ENCODE measurements at places on chromosomes 3 and 15.

GRCh38 chr15:97817276-97817890 is 143.1 kb upstream of the ARRDC4 start:
- DNase-seq = no peak

DNA sequence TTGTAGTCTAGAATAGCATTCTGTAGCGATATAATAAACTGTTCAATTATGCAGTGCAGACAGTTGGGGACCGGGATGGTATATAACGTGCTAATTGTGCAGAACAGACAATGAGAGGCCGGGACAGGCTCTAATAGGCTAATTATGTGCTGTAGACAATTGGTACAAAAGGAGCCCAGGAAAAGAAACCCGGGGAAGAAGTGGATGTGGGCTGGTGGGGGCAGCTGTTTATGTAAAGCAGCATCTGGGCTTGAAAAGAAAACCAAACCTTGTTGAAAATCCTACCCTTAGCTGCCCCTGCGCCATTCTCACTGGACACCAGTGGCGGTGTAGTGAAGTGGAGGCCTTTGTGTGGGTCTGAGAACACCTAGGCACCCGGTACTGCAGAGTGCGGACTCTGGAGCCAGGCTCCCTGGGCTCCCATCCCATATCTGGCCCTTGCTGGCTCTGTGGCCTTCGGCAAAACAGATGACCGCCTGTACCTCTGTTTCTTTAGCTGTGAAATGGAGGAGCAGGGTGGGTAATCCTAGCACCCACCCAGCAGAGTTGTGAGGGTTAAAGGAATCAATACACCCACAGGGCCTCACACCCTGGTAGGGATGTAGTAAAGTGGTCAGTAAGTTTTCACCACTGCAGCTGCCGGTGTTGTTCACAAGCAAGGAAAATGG is 51.5 kb downstream of the CMTM6 start:
- no peak for DNase-seq

GRCh38 chr15:65331811-65332210 is 27.3 kb downstream of the RNU5B-1 start:
- DNase-seq = no peak

GRCh38 chr3:79953591-79954101 is 185.8 kb upstream of the ROBO1 start:
- DNase-seq = no peak

GRCh38 chr15:42800731-42801474 is 64.0 kb upstream of the CDAN1 start:
- no peak for DNase-seq

DNA sequence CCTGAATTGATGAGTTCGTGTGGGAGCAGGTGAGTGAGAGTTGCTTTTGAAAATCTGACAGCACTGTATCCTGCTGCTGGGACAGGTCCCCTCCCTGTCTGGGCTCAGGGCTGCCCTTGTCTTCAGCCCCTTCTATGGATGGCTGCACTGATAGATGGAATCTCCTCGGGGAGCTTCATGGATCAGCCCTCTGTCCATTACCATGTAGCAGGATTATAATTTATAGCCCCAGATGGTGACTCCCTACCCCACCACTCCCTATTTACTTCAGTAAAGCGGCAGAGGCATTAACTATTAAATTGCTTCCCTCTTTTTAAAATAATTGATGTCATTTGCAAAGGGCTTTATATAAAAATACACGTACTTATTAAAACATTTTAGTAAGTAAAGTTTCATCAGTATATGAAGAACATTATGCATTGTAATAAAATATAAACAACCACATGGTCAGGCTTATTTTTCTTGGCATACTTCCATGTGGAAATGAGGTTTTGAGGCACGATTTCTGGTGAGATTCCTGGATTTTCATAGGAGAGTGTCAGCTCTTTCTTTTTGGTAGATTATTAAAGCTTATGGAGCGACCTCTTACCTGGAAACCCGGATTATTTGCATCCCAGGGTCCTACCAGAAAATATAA is 38.5 kb downstream of the MAP3K13 start:
- DNase-seq = no peak

GRCh38 chr3:197787412-197787811 is 3.6 kb upstream of the LRCH3 start:
- DNase-seq = no peak

DNA sequence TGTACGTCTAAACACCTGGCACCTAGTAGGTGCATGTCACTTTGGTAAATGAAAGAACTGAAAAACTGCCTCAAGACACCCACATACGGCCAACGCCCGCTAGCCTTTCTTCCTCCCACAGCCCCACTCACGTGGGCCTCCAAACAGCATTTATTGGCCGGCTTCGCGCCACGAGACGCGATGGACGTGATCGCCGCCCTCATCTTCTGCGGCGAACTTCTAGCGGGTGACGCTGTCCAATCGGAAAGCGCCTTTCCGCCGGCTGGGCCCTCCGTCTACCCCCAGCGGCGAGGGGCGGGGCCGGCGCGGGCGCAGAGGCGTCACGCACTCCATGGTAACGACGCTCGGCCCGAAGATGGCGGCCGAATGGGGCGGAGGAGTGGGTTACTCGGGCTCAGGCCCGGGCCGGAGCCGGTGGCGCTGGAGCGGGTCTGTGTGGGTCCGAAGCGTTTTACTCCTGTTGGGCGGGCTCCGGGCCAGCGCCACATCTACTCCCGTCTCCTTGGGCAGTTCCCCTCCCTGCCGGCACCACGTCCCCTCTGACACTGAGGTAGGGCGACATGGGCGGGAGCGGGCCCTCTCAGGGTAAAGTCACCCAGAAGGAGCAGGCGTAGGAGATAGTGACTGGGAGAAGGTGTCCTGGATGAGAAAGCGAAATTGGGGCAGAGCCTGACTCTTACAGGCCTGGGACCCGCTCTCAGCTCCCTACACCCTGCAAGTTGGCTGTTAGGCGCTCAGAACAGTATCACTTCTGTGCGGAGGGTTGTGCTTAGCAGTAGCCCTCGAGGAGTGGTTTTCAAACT is at the start of gene LMLN:
LMLN (plus strand) TSS at position 327 of the 803 bp plus-strand sequence; CDS start at position 356, 29 bp downstream.
- DNase-seq = peak; percentile 95

GRCh38 chr3:171192176-171192854 is 165.8 kb upstream of the SLC2A2 start:
- DNase-seq = no peak

- DNase-seq = no peak
Observed at GRCh38 chr3:143634991-143635390, 213.3 kb downstream of the SLC9A9 start.

- DNase-seq = no peak
Observed at GRCh38 chr3:183430325-183430957, 2.0 kb upstream of the MCF2L2 start.

DNA sequence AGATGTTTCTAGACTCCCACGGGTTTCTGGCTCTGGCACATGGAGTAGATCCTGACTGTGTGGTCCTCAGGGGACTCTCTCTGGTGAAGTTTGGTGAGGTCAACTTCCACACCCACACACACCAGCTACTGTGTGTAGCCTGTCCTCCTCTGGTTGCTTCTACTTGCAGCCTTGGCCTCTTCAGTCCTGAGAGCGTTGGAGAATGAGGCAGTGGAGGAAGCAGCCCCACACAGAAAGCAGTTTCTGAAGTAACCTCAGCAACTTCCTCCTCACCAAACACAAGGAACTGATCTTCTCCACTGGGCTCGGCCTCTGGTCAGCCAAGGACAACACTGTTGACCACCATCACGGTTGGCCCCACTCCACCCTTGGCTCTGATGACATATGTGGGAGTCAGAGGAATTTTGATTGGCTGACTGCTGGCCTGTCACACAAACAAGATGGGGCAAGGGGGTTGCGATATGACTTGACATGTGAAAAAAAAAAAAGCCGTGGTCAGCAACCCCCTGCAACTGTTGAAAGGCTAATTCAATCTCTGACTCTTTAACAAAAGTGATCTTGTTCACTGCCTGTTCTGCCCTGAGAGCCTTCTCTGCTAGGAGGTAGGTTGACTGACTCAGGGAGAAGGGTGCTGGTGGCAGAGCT is 19.6 kb downstream of the CD86 start:
- DNase-seq = no peak

GRCh38 chr15:48358229-48359152 is 27.3 kb downstream of the DUT start:
- DNase-seq = no peak

- DNase-seq = no peak
Observed at GRCh38 chr3:46318207-46318927, 35.5 kb upstream of the CCR2 start.

DNA sequence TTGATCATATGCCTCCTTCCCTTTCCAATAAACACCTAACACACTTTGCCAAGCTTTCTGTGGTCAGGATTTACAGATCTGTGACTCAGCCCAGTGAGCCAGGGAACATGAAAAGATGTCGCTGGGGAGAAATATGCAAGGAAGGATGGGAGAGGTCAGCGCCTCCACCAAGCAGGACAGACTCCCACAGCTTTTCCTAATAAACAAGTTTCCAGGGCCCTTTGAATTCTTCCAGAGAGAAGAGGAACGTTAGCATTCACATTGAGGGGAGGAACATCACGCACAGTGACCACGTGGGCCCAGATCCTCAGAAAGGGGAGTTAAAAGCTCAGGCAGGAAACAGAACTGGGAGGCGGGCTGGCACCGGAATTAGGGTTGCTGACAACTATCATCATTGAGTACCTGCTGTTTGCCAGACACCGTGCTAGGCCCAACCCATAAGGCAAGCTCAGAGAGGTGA is 33.3 kb upstream of the MRPS22 start:
- DNase-seq = no peak

DNA sequence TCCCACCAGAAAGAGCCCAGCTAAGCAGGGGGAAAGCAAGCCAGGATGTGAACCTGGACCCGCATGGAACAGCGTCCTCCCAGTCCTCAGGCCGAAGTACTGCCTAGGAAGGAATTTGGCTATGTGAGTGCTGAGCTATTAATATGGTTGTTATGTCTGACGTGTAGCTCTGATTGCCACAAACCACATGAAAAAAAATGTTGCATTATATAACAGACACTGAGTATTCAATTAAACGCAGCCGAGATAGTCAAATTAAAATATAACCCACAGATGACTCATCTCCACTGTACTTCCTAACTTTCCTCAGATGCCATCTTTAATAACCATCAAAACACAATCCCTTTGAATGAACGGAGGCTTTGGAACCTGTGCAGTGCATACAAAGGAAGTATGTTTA is 111.1 kb downstream of the GABRB3 start:
- DNase-seq = no peak

GRCh38 chr15:43920815-43921214 is 94.0 kb downstream of the WDR76 start:
- DNase-seq = no peak

- DNase-seq = no peak
Observed at GRCh38 chr15:77580996-77581682, 51.6 kb downstream of the LINGO1 start.

- no peak for DNase-seq
Observed at GRCh38 chr15:70271422-70272088, 173.8 kb upstream of the TLE3 start.

- no peak for DNase-seq
Observed at GRCh38 chr3:183264268-183264667, 11.2 kb downstream of the B3GNT5 start.

DNA sequence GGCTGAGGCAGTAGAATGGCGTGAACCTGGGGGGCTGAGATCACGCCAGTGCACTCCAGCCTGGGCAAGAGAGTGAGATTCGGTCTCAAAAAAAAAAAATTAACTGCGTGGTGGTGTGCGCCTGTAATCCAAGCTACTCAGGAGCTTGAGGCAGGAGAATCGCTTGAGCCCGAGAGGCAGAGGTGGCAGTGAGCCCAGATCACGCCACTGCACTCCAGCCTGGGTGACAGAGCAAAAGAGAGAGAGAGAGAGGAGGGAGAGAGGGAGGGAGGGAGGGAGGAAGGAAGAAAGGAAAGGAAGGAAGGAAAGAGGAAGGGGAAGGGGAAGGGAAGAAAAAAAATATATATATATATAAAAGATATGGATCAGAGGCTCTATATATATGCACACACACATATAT is 6.0 kb downstream of the TM4SF19 start:
- DNase-seq = no peak

- DNase-seq = no peak
Observed at GRCh38 chr3:4079339-4080195, 223.6 kb upstream of the SETMAR start.

GRCh38 chr3:17905996-17906395 is 163.6 kb upstream of the TBC1D5 start:
- DNase-seq = no peak

GRCh38 chr3:16496408-16497222 is 16.9 kb downstream of the RFTN1 start:
- DNase-seq = peak; percentile 39

DNA sequence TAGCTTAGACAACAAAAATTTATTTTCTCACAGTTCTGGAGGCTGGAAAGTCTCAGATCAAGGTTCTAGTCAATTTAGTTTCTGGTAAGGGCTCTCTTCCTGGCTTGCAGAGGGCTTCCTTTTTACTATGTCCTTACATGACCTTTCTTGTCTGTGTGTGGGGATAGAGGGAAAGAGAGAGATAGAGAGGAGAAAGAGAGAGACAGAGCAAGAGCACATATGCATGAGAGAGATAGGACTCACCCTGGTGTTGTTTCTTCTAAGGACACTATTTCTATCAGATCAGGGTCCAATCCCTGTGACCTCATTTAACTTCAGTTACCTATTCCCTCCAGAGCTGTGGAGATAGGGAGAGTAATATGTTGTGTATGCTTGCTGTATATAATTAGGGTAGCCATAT is 44.9 kb upstream of the TEX9 start:
- DNase-seq = no peak

DNA sequence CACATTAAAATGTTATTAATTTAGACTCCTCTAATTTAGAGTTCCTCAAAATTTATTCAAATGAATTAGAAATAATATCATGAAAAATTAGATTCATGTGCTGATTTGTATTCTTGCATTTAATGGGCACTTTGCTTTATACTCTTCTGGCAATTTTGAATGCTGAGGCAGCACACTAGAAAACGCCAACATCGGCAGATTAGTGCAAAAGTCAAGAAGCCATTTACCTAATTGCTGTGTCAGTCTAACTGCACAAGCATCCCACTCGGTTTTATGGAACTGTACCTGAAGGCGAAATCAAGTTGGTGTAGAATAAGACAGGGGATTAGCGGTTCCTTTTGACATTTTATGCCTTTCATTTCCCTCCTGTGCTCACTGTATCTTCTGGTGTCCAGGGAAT is 382.0 kb downstream of the ROBO2 start:
- no peak for DNase-seq

GRCh38 chr15:40038275-40038637 is 725 bp downstream of the SRP14 start:
- no peak for DNase-seq

DNA sequence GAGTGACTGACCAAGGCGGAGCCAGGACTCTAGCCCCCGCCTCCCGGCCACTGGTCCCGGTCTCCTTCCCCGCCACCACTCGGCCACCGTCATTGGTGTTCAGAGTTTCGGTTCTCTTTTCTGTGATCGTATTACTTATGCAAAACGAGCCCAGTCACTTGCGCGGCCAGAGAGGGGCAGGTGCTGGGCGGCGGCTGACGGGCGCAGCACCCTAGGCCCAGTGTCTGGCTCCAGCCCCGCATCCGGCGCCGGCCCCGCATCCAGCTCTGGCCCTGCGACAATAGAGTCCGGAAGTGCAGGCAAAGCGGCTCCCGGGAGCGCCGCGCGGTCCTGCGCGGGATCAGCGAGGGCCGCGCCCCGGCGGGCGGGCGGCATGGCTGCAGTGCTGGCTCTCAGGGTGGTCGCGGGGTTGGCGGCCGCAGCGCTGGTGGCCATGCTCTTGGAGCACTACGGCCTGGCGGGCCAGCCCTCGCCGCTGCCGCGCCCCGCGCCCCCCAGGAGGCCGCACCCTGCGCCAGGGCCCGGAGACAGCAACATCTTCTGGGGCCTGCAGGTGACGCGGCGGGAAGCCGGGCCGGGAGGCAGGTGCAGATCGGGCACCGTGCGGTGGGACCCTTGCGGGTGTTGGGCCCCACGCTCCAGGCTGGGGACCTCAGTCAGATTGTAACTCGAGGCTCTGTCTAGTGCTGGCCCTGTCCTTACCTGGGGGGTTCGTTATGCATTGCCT is at the start of gene TMEM62:
TMEM62 (plus strand) TSS at position 157 of the 727 bp plus-strand sequence; CDS start at position 374, 217 bp downstream.
- DNase-seq = peak; percentile 72

- DNase-seq = no peak
Observed at GRCh38 chr3:8576841-8577571, 67.6 kb downstream of the SSUH2 start.

Data from natural killer cell (primary cell).